ENCODE measurements at places on chromosomes 1 and 21. TPM values are rescaled to one million over a fixed set of nuclear protein-coding genes. Genes with fewer than 3 reads are reported as not detected.

TAS1R1 gene
- polyA plus RNA-seq = not detected

- no peaks in the 10 kb centered on the region for H3K4me1 ChIP-seq
- DNase-seq = no peak
- no peak overlapping the region for H3K27ac ChIP-seq
These were observed 153.9 kb upstream of the GREM2 start for GRCh38 chr1:240765732-240766363.

EVA1B gene
- 1.9 TPM for polyA plus RNA-seq

GRCh38 chr1:94535095-94535494, 6.5 kb downstream of the F3 start:
- no peak overlapping the region for H3K27ac ChIP-seq
- H3K36me3 ChIP-seq = no peaks in the 10 kb centered on the region
- no peaks in the 10 kb centered on the region for H3K4me1 ChIP-seq
- peaks cover 5% of the 10 kb centered on the region for H3K27me3 ChIP-seq
- DNase-seq = no peak

BARHL2 gene
- polyA plus RNA-seq = not detected

DNA sequence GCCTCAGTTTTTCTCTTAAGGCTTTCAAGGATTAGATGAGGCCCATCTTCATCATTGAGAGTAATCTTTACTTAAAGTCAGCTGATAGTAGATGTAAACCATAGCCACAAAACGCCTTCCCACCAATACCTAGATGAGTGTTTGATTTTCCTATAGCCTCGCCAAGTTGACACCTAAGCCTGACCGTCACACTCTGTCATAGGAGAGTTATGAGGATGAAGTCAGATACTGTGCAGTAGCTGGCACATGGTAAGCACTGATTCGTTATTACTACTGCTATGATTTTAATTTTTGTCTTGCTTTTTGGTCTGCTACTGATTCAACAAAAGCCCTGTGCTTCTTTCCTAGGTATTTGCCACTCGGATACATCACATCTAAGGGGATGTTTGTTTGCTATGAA, 395.5 kb downstream of the RPS6KC1 start:
- 0 out of 2 replicates have a peak, but pooled peaks cover 5% of the 10 kb centered on the region for H3K27me3 ChIP-seq
- no peak overlapping the region for H3K4me3 ChIP-seq
- no peak overlapping the region for H3K27ac ChIP-seq
- no peaks in the 10 kb centered on the region for H3K4me1 ChIP-seq

BRINP3 gene
- not detected for polyA plus RNA-seq

- no peaks in the 10 kb centered on the region for H3K27me3 ChIP-seq
- H3K4me3 ChIP-seq = peak overlapping the region; percentile 99
- H3K36me3 ChIP-seq = no peaks in the 10 kb centered on the region
- DNase-seq = no peak
- H3K4me1 ChIP-seq = peaks cover 5% of the 10 kb centered on the region
These were observed 407 bp downstream of the CAMSAP2 start for GRCh38 chr1:200738949-200739651.

GRCh38 chr1:241675983-241676382, 23.9 kb downstream of the WDR64 start:
- H3K4me3 ChIP-seq = no peak overlapping the region
- DNase-seq = no peak
- H3K4me1 ChIP-seq = peaks cover 4% of the 10 kb centered on the region
- no peaks in the 10 kb centered on the region for H3K27me3 ChIP-seq
- H3K36me3 ChIP-seq = no peaks in the 10 kb centered on the region

DNA sequence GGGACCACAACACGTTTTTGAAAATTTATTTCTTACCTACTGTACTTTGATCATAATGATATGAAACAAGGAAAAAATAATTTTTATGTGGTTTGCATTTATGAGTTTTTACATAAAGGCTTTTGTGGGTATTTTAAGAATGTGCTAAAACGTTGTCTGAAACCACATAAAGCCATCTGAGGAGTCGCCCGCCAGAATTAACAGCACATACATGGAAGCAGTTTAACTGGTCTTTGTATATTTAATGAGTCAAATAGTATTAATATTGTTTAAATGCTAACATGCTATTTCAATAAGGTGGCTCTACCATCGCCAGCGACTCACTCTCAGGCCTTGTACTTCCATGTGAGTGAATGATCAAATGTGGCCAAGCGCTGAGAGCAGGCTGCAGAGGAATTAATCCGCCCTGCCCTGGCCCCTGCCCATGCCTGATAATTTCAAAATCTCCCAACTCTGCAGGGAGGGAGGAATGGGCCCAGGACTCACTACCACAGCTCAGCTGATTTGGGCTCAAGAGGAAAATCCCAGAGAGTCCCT, 49.6 kb downstream of the SLC66A1 start:
- no peaks in the 10 kb centered on the region for H3K27me3 ChIP-seq
- no peak overlapping the region for H3K4me3 ChIP-seq
- no peak overlapping the region for H3K27ac ChIP-seq
- peaks cover 6% of the 10 kb centered on the region for H3K36me3 ChIP-seq
- DNase-seq = no peak

HES4 gene
- polyA plus RNA-seq = 0.29 TPM

DNA sequence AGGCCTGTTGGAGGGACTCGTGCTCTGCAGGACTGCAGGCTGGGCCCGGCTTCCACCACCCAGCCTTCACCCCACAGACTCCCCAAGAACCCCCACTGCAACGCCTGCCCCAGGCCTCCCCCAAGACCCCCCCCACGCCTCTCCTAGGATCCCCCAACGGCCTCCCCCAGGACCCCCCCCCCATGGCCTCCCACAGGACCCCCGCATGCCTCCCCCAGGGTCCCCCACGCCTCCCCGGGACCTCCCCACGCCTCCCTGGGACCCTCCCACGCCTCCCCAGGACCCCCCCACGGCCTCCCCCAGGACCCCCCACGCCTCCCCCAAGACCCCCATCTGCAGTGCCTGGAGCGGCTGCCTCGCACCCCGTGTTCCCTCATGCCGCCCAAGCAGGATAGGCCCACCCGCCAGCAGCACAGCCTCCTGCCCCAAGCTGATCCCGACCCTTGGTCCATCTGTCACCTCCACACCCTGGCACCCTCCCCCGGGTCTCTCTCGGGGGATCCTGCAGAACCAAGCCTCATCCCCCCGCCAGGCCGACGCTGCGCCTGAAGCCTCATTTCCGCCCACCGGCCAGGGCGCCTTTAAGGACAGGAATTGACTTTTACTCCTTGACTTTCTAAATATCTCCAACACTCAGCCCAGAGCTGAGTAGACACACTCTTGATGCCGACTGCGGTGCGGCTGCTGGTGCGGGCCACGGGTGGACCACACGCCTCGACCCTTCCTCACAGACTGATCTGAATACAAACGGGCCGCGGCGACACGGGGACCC, 14.1 kb upstream of the RNF223 start:
- no peak overlapping the region for H3K4me3 ChIP-seq
- H3K36me3 ChIP-seq = no peaks in the 10 kb centered on the region
- H3K4me1 ChIP-seq = peaks cover 7% of the 10 kb centered on the region
- DNase-seq = no peak

DNA sequence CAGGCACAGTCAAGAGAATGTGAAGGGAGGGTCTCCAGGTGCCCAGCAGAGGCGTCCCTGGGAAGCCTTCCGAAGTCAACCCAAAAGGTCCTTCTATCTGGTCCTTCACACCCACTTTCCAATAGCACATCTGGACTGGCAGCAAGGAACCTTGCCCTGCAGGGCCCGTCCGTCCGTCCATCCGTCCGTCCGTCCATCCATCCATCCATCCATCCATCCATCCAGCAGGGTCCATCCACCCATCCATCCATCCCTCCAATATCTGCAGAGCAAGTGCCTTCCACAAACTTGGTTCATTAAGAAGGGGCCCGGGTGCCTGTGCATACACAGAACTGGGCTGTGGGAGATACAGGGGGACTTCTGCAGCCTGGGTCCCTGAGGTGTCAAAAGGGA, 31.6 kb downstream of the SLC45A1 start:
- no peak for DNase-seq
- no peaks in the 10 kb centered on the region for H3K4me1 ChIP-seq
- no peaks in the 10 kb centered on the region for H3K27me3 ChIP-seq

GRCh38 chr1:114691061-114691460, 4.3 kb downstream of the AMPD1 start:
- no peak for DNase-seq
- H3K27ac ChIP-seq = no peak overlapping the region
- no peaks in the 10 kb centered on the region for H3K4me1 ChIP-seq
- no peaks in the 10 kb centered on the region for H3K27me3 ChIP-seq
- H3K36me3 ChIP-seq = no peaks in the 10 kb centered on the region

SIM2 gene
- not detected for polyA plus RNA-seq

DNA sequence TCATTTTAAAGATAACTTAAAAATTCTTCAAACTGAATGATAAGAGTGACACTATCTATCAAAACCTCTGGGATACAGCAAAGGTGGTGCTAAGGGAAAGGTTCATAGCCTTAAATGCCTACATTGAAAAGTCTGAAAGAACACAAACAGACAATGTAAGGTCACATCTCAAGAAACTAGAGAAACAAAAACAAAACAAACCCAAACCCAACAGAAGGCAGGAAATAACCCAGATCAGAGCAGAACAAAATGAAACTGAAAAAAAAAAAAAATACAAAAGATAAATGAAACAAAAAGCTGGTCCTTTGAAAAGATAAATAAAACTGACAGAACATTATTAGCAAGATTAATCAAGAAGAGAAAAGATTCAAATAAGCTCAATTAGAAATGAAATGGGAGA, 6.8 kb downstream of the ODF2L start:
- H3K27me3 ChIP-seq = no peaks in the 10 kb centered on the region
- peak; percentile 21 for DNase-seq
- H3K4me3 ChIP-seq = peak overlapping the region; percentile 29
- H3K27ac ChIP-seq = peak overlapping the region; percentile 21
- H3K36me3 ChIP-seq = no peaks in the 10 kb centered on the region

GRCh38 chr21:44337941-44338895, 972 bp downstream of the CFAP410 start:
- peaks cover 11% of the 10 kb centered on the region for H3K4me1 ChIP-seq
- peak overlapping the region; percentile 51 for H3K4me3 ChIP-seq
- DNase-seq = no peak
- H3K36me3 ChIP-seq = no peaks in the 10 kb centered on the region
- H3K27ac ChIP-seq = no peak overlapping the region
- H3K27me3 ChIP-seq = no peaks in the 10 kb centered on the region

GRCh38 chr1:41664861-41665640, 180.6 kb upstream of the EDN2 start:
- H3K36me3 ChIP-seq = no peaks in the 10 kb centered on the region
- H3K4me1 ChIP-seq = peaks cover 24% of the 10 kb centered on the region
- H3K27me3 ChIP-seq = no peaks in the 10 kb centered on the region
- no peak overlapping the region for H3K4me3 ChIP-seq
- no peak for DNase-seq
- H3K27ac ChIP-seq = no peak overlapping the region

GRCh38 chr1:55428944-55429931, 214.1 kb upstream of the USP24 start:
- H3K4me1 ChIP-seq = no peaks in the 10 kb centered on the region
- H3K4me3 ChIP-seq = no peak overlapping the region
- DNase-seq = no peak
- no peaks in the 10 kb centered on the region for H3K36me3 ChIP-seq
- no peaks in the 10 kb centered on the region for H3K27me3 ChIP-seq

SPATA45 gene
- 0.77 TPM for polyA plus RNA-seq
